IMR-90 (cell line): ENCODE measurements at places on chromosomes 6 and 20. TPM values are rescaled to one million over a fixed set of nuclear protein-coding genes. Genes with fewer than 3 reads are reported as not detected.
A peak's percentile ranks its signal among the peaks of the same experiment; 100 is the strongest.

DNA sequence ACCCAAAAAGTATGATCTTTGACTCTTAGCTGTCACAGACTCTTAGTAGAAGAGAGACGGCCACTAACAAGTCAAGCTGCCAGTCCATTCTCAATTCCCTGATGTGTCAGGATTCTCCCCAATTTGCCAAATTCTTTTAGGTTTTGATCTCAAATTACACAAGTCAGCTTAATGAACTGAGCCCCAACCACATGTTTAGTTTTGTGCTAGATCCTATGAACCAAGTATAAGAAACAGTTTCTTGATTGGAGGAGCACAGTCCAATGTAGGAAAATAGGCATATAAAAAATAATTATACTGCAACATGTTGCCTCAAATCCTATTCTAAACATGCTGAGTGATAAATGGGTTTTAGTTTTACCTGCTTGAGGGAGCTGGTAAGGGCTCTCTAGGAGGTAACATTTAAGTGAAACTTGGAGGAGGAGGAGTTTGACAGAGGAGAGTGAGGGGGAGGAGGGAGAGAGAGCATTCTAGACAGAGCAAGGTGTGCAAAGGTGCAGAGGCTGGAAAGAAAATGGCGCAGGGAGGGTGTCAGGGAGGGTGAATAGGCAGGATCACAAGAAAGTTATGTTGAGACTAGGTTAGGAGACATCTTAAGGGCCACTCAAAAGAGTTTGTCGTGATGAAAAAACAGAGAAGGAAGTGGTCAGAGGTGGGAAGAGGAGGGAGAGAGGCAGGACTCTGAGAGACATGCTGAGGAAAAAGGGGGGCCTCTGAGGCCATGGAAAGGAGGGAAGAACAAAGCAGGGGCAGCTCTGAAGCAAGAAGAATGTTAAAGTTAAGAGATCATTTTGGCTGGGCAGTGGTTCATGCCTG lies 22.8 kb upstream of the FAM83C start:
- no peak for DNase-seq
- H3K4me3 ChIP-seq: no peak overlapping the region
- peak overlapping the region; percentile 90 for H3K27ac ChIP-seq

NNAT gene
- total RNA-seq: 2.0 and 2.8 TPM in 2 replicates

GRCh38 chr6:170106906-170107525 lies 183.9 kb downstream of the DLL1 start:
- no peaks in the 10 kb centered on the region for H3K36me3 ChIP-seq
- DNase-seq: no peak
- no peaks in the 10 kb centered on the region for H3K27me3 ChIP-seq

UST gene
- 13.8 and 14.4 TPM in 2 replicates for total RNA-seq

MYB gene
- 0.83 and 0.90 TPM in 2 replicates for total RNA-seq

GRCh38 chr20:45363611-45364492 lies 896 bp downstream of the SYS1 start:
- peaks cover 8% of the 10 kb centered on the region for H3K4me1 ChIP-seq
- H3K36me3 ChIP-seq: peaks cover 19% of the 10 kb centered on the region
- peak overlapping the region; percentile 65 for H3K4me3 ChIP-seq
- DNase-seq: no peak
- peak overlapping the region; percentile 94 for H3K27ac ChIP-seq

DNA sequence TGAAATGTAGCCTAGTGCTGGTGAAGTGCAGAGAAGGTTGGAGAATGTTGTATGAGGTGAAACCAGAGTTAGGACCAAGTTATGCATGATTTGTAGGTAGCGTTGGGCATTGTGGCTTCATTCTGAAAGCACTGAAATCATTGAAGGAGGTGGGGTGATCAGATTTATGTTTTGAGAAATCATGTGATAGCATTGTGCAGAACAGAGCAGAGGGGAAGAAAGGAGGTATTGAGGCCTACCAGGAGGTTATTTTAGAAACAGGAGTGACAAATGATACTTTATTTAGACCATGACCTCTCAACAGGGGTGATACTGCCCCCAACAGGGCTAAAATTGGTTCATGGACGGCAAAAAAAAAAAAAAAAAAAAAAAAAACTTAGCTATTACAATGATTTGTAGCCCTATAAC lies 15.6 kb upstream of the HMGN3 start:
- H3K36me3 ChIP-seq: no peaks in the 10 kb centered on the region
- H3K4me1 ChIP-seq: no peaks in the 10 kb centered on the region
- H3K27me3 ChIP-seq: no peaks in the 10 kb centered on the region
- H3K4me3 ChIP-seq: no peak overlapping the region

- H3K4me3 ChIP-seq: peak overlapping the region; percentile 63
- no peaks in the 10 kb centered on the region for H3K36me3 ChIP-seq
Observed at GRCh38 chr6:27838945-27839625, 73.1 kb downstream of the OR2B2 start.

RBBP8NL gene
- not detected in 2 replicates for total RNA-seq

DNA sequence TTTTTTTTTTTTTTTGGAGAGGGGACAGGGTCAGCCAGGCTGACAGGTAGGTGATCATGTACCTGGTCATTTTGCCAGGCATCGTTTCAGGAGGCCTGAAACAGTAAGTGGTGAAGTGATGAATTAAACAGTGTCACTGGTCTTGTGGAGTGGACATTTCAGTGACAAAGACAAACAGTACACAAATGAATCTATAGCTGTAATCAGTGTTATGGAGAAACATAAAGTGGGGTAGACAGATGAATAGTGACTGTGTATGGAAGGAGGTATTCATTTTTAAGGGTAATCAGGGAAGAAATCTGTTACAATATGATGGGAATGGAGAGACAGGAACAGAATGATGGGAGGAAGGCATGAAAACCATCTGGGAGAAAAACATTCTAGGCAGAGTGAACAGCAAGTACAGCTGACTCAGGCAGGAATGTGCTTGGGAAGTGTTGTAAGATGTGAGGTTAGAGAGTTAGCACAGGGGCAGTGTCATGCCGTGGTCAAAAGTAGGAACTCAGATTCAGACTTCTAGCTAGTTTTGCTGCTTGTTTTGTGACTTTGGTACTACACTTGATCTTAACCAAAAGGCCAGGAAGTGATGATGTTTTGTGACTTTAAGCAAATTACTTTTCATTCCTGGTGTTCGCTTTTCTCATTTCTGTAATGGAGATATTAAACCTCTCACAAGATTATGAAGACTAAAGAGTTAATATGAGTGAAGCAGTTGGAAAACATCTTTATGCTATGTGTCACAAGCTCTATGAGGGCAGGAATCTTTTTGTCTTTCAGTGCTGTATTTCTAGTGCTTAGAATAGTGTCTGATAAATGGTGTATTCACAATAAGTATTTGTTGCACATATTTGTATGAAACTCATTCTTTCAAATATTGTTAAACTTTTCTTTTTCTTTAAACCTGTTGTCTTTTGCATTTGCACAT lies 43.4 kb downstream of the QKI start:
- H3K36me3 ChIP-seq: peaks cover 1% of the 10 kb centered on the region; the same call in 1 of the 2 replicates
- no peaks in the 10 kb centered on the region for H3K27me3 ChIP-seq
- peak; percentile 95 for DNase-seq

- H3K4me1 ChIP-seq: no peaks in the 10 kb centered on the region
- no peaks in the 10 kb centered on the region for H3K27me3 ChIP-seq
- H3K4me3 ChIP-seq: no peak overlapping the region
- no peak overlapping the region for H3K27ac ChIP-seq
- no peak for DNase-seq
- H3K36me3 ChIP-seq: no peaks in the 10 kb centered on the region
Observed at GRCh38 chr6:164520916-164521315, 788.5 kb downstream of the C6orf118 start.

GRCh38 chr6:130240232-130240631 lies 17.5 kb upstream of the SAMD3 start:
- no peaks in the 10 kb centered on the region for H3K4me1 ChIP-seq
- H3K27ac ChIP-seq: no peak overlapping the region
- H3K36me3 ChIP-seq: no peaks in the 10 kb centered on the region
- DNase-seq: peak; percentile 78
- H3K27me3 ChIP-seq: no peaks in the 10 kb centered on the region
- no peak overlapping the region for H3K4me3 ChIP-seq

GRCh38 chr6:95578106-95578410 lies 723 bp downstream of the MANEA start:
- no peaks in the 10 kb centered on the region for H3K27me3 ChIP-seq
- peak overlapping the region; percentile 84 for H3K27ac ChIP-seq
- DNase-seq: peak; percentile 1

- no peaks in the 10 kb centered on the region for H3K36me3 ChIP-seq
- H3K27ac ChIP-seq: no peak overlapping the region
- H3K4me3 ChIP-seq: no peak overlapping the region
- DNase-seq: no peak
Observed at GRCh38 chr6:154001494-154002285, 37.4 kb upstream of the OPRM1 start.

YTHDF1 gene
- 10.9 and 13.9 TPM in 2 replicates for total RNA-seq

- no peak overlapping the region for H3K27ac ChIP-seq
- H3K4me1 ChIP-seq: no peaks in the 10 kb centered on the region
- no peak overlapping the region for H3K4me3 ChIP-seq
- H3K27me3 ChIP-seq: peaks cover 2% of the 10 kb centered on the region
- peak; percentile 26 for DNase-seq
- H3K36me3 ChIP-seq: no peaks in the 10 kb centered on the region
Observed at GRCh38 chr6:118722829-118723813, 71.7 kb upstream of the CEP85L start.

- H3K27me3 ChIP-seq: no peaks in the 10 kb centered on the region
- H3K4me1 ChIP-seq: peaks cover 16% of the 10 kb centered on the region
- no peak overlapping the region for H3K4me3 ChIP-seq
Observed at GRCh38 chr6:149060300-149060984, 257.1 kb upstream of the TAB2 start.

DNA sequence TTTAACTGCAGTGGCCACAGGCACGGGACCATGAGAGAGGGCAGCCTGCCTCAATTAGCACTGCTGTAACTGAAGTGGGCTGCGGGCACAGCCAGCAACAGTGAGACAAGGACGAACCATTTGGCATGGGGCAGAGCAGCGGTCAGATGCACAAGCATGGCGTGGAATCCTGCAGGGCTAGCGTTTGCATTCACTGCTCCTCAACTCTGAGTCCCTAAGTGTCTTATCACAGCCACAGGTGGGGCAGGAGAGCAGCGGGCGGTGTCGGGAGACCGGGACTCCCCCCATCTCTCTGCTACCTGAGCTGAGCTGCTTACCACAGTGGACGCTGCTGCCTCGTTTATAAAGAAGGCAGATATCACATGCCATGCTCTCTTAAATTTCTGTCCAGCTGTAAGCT lies 31.3 kb upstream of the PDE10A start:
- DNase-seq: no peak
- H3K4me3 ChIP-seq: no peak overlapping the region
- no peaks in the 10 kb centered on the region for H3K27me3 ChIP-seq
- H3K36me3 ChIP-seq: no peaks in the 10 kb centered on the region
- H3K27ac ChIP-seq: no peak overlapping the region

- H3K27ac ChIP-seq: no peak overlapping the region
- H3K4me3 ChIP-seq: no peak overlapping the region
- no peak for DNase-seq
- H3K27me3 ChIP-seq: peaks cover 36% of the 10 kb centered on the region
Observed at GRCh38 chr6:39050453-39051112, 2.0 kb downstream of the GLP1R start.

TMEM14C gene
- 129 and 141 TPM in 2 replicates for total RNA-seq

NMBR gene
- total RNA-seq: not detected in 2 replicates

DNA sequence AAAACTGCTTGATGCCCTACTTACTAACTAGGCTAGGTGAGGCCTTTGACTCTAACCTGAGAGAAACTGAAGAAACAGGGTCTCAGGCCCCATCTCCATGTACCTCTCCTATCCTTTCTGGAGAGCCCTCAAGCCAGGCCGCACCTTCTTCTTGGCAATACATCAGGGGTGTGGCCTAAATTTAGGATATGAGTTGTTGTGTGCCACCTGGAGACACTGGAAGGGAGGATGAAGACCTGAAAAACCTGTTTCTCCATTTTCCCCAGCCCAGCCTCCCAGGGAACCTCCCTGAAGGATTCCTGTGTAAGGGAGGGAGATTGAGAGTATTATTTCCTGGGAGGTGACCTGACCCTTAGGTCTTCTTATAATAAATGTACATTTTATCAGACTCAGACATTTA lies 3.1 kb downstream of the LY6G6D start:
- H3K4me1 ChIP-seq: no peaks in the 10 kb centered on the region
- peaks cover 18% of the 10 kb centered on the region for H3K27me3 ChIP-seq
- DNase-seq: no peak
- H3K27ac ChIP-seq: no peak overlapping the region

- no peak overlapping the region for H3K27ac ChIP-seq
- no peaks in the 10 kb centered on the region for H3K4me1 ChIP-seq
- no peaks in the 10 kb centered on the region for H3K36me3 ChIP-seq
- no peaks in the 10 kb centered on the region for H3K27me3 ChIP-seq
- H3K4me3 ChIP-seq: no peak overlapping the region
- no peak for DNase-seq
Observed at GRCh38 chr6:144683216-144684070, 398.3 kb downstream of the UTRN start.

GRCh38 chr20:52643034-52643433 lies 329.1 kb upstream of the TSHZ2 start:
- H3K36me3 ChIP-seq: no peaks in the 10 kb centered on the region
- H3K27ac ChIP-seq: no peak overlapping the region
- no peaks in the 10 kb centered on the region for H3K4me1 ChIP-seq
- DNase-seq: no peak
- no peak overlapping the region for H3K4me3 ChIP-seq

NPBWR2 gene
- total RNA-seq: not detected in 2 replicates

SEMG1 gene
- total RNA-seq: not detected in 2 replicates

GRCh38 chr6:135622081-135622480 lies 124.5 kb upstream of the AHI1 start:
- H3K27me3 ChIP-seq: no peaks in the 10 kb centered on the region
- no peaks in the 10 kb centered on the region for H3K36me3 ChIP-seq
- H3K4me3 ChIP-seq: no peak overlapping the region
- H3K27ac ChIP-seq: no peak overlapping the region

- H3K4me3 ChIP-seq: no peak overlapping the region
- H3K36me3 ChIP-seq: no peaks in the 10 kb centered on the region
- peaks cover 2% of the 10 kb centered on the region; the same call in 1 of the 2 replicates for H3K4me1 ChIP-seq
- no peak overlapping the region for H3K27ac ChIP-seq
- no peaks in the 10 kb centered on the region for H3K27me3 ChIP-seq
Observed at GRCh38 chr6:140201787-140202458, 827.5 kb upstream of the CITED2 start.

- H3K27ac ChIP-seq: no peak overlapping the region
- H3K36me3 ChIP-seq: peaks cover 9% of the 10 kb centered on the region
- DNase-seq: no peak
- H3K27me3 ChIP-seq: no peaks in the 10 kb centered on the region
Observed at GRCh38 chr6:7282097-7282906, 30.7 kb downstream of the SSR1 start.

DNA sequence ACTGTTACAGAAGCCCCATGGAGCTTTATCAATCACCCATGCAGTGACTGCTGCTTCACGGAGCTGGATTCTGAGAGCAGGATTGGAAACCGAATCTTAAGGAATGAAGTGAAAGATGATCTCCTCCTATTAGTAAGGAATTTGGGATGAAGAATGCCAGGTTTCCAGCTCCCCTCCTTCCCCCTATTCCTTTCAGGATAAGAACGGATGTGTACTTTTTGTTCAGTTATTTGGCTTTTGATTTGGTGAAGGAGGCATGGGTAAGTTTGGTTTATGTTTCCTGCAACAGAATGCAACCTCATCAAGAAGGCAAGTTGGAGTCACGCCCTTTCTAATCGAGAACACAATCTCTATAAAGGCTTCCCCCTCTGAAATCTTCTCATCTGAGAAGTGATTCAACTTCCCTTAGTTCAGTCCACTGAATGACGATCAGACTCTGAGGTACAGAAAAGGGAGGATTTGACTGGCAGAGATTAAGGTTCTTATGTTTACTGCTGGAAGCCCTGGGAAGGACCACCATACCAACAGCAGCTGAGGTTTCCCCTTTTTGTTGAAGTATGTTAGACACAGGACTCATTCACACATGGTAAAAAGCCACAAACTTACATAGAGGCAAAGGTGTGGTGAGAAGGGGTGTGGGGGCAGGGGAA lies 5.5 kb downstream of the ELMO2 start:
- H3K27ac ChIP-seq: peak overlapping the region; percentile 90
- H3K36me3 ChIP-seq: peaks cover 4% of the 10 kb centered on the region; the same call in 1 of the 2 replicates
- H3K4me1 ChIP-seq: peaks cover 21% of the 10 kb centered on the region

PAX1 gene
- total RNA-seq: not detected in 2 replicates
